ENCODE measurements at places on chromosomes 2 and 18.

- DNase-seq = no peak
Observed at GRCh38 chr18:26383454-26384270, 157.4 kb downstream of the TAF4B start.

DNA sequence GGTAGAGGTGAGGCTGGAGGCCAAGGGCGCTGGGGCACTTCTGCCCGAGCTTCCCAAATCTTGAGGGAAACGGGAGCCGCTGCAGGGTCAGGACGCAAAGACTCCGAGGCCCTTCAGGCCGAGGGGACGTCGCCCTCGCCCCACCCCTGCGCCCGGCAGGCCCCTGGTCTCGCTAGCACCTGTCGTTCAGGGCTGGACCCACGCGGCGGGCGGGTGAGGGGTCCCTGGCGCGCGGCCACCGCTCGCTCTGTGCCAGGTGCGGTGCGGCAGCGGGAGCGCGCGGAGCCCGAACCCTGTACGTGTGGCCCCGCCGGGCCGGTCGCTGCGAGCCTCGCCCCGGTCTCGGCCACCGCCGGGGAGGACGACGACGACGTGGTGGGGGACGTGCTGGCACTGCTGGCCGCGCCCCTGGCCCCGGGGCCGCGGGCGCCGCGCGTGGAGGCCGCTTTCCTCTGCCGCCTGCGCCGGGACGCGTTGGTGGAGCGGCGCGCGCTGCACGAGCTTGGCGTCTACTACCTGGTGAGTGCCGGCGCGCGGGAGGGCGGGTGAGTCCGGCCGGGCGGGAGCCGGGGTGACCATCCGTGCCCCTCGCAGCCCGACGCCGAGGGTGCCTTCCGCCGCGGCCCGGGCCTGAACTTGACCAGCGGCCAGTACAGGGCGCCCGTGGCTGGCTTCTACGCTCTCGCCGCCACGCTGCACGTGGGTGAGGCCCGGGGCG is 4.9 kb downstream of the ERFE start:
- DNase-seq = no peak

GRCh38 chr2:28717339-28717758 is 34.3 kb upstream of the PPP1CB start:
- DNase-seq = no peak

- DNase-seq = no peak
Observed at GRCh38 chr2:8627019-8627691, 54.7 kb upstream of the ID2 start.

- DNase-seq = no peak
Observed at GRCh38 chr2:166614029-166614428, 120.0 kb upstream of the SCN7A start.

DNA sequence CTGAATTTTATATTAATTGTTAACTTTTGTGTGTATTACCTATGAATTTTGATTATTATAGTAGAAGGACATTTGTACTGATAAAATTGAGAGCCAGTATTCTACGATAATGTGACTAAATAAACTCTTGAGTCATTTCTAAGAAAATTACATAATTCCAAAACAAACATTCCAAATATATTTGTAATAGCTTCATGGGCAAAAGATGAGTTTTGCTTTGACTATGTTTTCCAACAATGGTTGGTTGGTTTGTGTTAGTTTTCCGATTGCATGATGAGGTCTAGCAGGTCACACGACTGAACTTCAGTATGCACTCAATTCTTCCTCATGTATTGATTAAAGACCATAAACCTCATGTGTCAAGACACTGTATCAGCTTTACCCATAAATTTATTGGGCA is 71.7 kb upstream of the WDR75 start:
- no peak for DNase-seq

- no peak for DNase-seq
Observed at GRCh38 chr2:202113571-202114142, 40.6 kb downstream of the KIAA2012 start.

GRCh38 chr2:234702731-234703225 is 205.9 kb upstream of the ARL4C start:
- DNase-seq = no peak

- DNase-seq = no peak
Observed at GRCh38 chr2:64799592-64800252, 146.0 kb upstream of the SERTAD2 start.

DNA sequence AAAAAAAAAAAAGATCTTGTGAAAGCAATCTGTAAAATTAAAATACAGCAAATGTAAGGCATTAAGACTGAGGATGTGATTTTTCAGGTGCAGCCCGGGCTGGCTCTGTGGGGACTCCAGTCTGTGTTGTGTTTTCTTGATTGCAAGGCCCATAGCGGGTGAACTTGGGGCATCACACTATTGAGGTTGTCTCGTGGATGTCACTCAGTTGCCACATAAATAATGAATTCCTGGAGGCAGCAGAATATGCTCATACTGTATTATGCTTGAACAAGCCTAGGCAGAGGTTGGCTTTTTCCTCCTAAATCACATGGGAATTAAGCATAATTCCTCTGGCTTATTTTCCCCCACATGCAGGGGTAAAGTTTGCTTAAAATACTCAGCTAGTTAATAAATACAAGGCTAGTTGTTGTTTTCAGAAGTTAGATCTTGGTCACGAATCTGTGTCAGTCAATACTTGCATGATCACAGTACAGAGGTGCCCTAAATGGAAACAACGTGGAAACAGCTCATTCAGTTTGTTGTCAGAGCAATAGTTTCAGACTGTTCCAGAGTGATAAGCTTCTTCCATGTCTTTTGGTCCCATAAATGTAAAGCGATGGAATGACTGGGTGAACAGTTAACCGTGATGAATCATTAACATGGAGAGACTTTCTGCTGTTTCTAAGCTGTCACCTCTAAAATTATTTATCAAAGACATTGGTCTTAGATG is 16.4 kb downstream of the GEMIN6 start:
- DNase-seq = no peak

DNA sequence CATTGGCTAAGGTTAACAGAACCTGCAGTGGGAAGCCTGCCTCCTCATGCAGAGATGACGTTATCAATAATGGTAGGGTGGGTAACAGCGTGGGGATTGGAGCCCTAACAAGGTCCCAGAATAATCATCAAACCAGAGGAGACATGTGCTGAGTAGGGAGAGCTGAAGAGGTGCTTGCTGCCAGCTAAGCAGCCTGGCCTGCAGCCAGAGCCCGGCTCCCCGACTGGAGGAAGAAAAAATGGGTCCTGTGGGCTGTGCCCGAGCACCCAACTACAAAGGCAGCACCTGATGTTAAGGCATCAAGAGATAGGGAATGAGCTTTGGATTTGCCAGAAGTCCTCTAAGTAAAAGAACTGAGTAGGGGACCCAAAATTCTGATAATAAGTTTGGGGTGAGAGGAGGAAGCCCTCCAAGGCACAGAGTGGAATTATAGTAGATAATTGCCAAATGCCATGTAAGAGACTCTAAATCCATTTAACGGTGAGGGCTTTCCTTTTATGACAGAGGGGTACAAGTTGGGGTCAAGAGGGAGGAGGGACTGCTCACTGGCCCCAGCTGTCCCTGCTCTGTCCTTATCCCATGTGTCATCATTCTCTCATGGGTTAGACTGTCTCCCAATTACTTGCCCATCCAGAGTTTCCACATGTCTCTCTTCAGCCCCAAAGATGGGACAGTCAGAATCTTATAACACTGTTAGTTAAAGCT is 156.1 kb downstream of the ANTXR1 start:
- DNase-seq = no peak

- DNase-seq = no peak
Observed at GRCh38 chr18:68564351-68564750, 150.6 kb downstream of the TMX3 start.

DNA sequence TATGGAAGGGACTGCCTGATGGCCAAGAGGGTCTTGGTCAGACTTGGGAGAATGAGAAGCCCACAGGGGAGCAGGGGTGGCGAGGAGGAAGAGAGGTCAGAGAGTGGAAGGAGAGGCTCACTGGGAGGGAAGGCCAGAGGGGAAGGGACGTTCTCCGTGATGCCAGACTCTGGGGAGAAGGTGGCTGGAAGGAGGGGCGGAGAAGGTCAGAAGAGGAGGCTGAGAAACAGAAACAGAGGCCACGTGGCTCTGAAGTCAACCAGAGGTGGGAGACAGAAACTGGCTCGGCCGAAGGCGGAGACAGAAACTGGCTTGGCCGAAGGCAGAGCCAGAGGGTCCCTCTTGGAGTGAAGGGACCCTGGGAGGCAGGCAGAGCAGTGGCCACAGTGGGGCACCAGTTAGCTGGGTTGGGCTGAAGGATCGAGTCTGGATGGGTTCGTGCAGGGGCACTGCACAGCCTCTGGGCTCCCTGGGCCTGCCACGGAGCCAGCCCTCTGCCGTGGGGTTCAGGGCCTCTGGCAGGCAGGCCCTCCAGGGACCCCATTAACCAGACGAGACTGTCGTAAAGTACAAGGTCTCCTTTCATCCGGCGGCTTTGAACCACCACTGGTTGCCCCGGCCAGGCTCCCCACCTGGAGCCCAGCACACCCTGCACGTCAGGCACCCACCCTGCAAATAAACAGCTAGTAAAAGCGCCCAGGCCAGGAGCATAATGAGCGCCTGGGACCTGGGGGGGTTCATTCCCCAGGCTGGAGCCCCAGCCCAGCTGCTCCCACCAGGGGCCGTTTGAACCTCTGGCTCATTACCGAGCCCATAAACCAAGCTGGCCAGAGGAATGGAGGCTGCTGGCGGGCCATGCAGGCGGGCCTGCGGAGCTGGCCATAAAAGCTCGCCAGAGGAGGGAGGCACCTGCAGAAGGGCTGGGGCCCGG is 218.8 kb downstream of the DYSF start:
- no peak for DNase-seq

- no peak for DNase-seq
Observed at GRCh38 chr18:58998401-58999203, 133.9 kb downstream of the ZNF532 start.

GRCh38 chr2:65456886-65457285 is 24.5 kb upstream of the SPRED2 start:
- no peak for DNase-seq

GRCh38 chr18:13530033-13530878 is 196.1 kb downstream of the FAM210A start:
- no peak for DNase-seq

DNA sequence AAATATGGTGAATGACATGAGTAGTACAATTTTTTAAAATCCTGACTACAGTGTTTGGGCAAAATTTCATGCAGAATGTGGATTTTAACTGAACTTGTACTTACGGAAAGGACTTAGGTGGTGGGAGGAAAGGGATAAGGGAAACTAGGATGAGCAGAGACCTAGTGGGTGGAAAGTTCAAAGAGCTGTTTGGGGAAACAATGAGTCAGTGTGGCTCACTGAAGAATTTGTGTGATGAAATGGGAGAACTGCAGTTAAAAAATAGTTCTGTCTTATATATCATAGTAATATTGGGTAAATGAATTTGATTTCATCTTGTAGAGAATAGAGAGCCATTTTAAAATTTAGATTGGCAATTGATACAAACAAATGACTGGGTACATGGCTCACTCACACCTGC is 220.1 kb upstream of the CTAGE1 start:
- no peak for DNase-seq

DNA sequence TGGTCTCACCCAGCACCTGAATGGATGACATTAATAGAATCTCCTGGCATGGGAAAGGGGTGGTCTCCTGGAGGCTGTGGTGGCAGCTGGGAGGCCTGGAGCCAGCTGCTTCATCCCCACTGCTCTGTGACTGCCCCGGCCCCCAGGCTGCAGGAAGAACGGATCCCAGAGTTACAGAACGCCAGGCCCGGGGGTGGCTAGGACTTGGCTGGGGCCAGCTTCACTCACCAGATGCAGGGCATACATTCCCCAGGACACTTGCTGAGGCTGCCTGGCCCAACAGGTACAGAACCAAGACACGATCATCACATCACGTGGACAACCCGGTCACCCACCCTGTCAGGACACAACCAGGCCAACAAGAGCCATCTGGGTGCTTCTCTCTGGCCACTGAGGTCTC is 178.6 kb upstream of the SALL3 start:
- DNase-seq = no peak

DNA sequence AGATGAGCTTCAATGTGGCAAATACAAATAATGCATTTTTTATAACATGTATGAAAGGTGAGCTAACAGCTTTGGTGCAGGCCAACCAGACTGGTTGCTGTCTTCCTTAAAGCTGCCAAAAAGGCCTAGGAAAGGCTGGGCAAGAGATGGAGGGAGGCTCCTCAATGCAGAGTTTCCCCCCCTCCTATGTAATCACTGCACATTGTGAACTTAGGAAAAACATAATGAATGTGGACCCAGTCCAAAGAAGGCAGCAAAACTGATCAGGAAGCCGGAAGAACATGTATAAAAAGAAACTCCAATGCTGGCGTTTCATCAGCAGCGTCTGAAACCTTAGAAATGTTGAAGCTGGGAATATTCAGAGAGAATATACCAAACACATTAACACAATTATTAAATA is 84.2 kb upstream of the LYPD6 start:
- no peak for DNase-seq

GRCh38 chr2:173400760-173401159 is 46.1 kb downstream of the CDCA7 start:
- DNase-seq = no peak

- no peak for DNase-seq
Observed at GRCh38 chr2:190207930-190208329, 111.7 kb downstream of the HIBCH start.

GRCh38 chr2:39135690-39136259 is 14.9 kb upstream of the SOS1 start:
- DNase-seq = no peak

- DNase-seq = no peak
Observed at GRCh38 chr18:7417727-7418126, 149.4 kb upstream of the PTPRM start.

GRCh38 chr2:220163486-220163885 is 536.1 kb downstream of the SLC4A3 start:
- no peak for DNase-seq

GRCh38 chr2:171880774-171881173 is 13.3 kb downstream of the SLC25A12 start:
- DNase-seq = no peak

DNA sequence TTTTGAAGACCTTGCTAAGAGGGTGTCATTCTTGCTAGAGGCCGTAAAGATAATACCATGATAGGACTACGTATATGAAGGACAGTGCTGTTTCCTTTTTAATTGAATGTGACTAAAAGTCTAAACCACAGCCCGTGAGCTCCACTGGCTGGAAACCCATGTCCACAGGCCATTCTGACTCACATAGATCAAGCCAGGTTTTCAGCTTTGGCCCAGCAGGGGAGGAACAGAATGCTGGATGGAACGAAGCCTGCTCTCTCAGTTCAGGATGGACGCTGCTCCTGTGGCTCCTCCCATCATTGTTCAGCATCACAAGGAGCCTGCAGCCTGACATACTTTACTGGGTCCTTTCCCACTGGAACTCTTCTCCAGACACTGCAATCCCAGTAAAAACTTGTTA is 47.6 kb downstream of the ALPK2 start:
- no peak for DNase-seq

DNA sequence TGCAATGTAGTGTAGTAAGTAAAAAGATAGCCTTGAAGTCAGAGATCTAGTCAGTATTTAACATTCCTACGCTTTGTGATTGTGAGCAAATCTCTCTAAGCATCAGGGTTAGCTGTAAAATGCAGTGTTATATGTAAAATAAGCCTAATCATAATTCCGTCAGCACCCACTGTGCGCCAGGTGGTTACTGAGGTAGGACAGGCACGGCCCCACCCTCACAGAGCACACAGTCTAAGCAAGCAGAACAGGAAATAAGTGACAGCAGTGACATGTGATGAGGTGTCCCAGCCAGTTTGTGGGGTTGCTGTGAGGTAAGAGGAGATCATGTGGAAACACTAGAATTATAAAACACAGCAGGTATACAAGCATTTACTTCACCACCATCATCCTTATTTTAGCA is 267.1 kb downstream of the ICOS start:
- no peak for DNase-seq
